ENCODE measurements at places on chromosomes 3 and 15.

- no peak for DNase-seq
These were observed 62.4 kb upstream of the POLG start for GRCh38 chr15:89396723-89397652.

GRCh38 chr3:127812151-127812550 is 10.2 kb downstream of the MGLL start:
- no peak for DNase-seq

DNA sequence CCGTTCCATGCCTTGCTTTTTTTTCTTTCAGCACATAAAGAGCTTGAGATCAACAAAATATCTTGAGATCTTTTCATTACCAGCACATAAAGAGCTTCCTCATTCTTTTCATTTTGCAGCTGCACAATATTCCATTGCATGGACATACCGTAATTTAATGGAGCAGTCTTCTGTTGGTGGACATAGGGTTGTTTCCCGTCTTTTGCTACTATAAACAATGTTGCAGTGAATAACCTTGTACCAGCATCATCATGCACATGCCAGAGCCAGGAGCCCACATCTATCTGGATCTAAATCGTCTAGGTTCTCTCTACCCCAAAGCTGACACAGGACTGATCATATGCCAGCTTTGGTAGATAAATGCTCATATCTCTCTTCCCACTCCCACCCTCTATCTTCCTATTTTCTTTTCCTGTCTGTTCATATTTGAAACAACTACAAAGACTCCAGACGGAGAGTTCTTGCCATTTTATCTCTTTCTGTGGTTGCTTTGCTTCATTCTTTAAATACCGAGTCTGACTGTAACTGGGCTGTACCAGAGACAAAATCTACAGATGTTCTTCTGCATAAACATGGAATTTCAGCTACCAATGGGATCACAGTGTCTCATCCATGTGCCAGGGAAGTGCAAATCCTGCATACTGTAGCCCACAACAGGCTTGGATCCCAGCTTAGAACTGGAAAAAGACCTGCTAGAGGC is 47.1 kb upstream of the AKAP13 start:
- no peak for DNase-seq

DNA sequence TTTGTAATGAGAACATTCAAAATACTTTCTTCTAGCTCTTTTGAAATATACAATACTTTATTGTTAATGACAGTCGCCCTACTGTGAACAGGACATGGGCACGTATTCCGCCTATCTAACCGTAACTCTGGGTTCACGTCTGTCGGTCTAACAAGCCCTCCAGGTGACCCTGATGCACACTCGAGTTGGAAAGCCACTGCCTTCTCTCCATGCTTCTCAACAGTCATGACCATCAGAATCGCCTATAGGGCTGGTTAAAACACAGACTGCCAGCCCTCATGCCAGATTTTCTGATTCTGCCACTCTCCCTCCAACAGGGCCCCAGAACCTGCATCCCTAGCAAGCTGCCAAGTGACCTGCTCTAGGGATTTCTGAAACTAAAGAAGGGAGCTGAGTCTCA is 140.2 kb downstream of the FOXP1 start:
- no peak for DNase-seq

- no peak for DNase-seq
These were observed 41.4 kb downstream of the CRTC3 start for GRCh38 chr15:90571063-90571541.

- DNase-seq, result peak; percentile 79
These were observed 587.1 kb downstream of the ZNF385D start for GRCh38 chr3:21163956-21164355.

- DNase-seq, result no peak
These were observed 15.9 kb downstream of the COMMD2 start for GRCh38 chr3:149736175-149736952.

GRCh38 chr3:40580494-40581091 is 55.8 kb downstream of the ZNF621 start:
- peak; percentile 35 for DNase-seq

Data from NCI-H1694 treated with DMSO at 0.1 percent for 48 hours (cell line).